ENCODE measurements at places on chromosomes 2 and 18.

- DNase-seq: no peak
These were observed 191.2 kb downstream of the LRRTM1 start for GRCh38 chr2:80113399-80113798.

DNA sequence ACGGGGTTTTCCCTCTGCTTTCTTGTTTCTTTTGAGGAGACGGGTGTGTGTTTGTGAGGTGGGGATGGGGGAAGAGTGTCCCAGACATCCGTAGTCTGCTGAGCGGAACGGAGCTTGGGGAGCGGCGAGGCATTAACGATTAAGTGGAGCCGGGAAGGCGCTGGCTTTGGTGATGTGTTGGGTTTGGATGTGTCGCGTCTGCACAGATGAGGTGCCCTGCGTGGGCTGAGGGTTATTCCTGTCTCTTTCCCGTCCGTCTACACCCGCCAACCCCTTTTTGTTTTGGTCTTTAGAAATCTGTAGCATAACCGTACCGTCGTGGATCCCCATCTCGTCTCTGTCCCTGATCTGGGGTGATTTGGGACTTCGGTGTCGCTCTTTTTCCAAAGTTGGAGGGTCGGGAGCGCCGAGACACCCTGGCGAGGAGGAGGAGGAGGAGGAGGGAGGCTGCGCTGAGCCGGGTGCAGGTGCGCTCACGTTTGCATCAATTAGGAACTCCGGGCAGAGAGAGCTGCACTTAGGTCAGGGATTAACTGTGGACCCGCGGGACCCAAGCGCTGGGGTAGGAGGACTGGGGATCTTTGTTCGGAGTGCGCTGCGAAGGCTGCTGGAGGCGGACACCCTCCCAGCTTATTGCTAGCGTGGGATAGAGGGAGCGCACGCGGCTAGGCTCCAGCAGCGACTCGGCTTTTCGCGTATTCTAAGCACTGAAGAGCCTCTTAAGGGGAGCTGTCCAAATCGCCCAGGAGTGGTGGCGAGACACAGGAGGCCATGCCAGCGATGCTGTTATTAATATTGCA is 720.3 kb downstream of the DPP10 start:
- no peak for DNase-seq

GRCh38 chr2:36379710-36380448 is 24.3 kb downstream of the CRIM1 start:
- DNase-seq: no peak

GRCh38 chr2:183967756-183968155 is 630.6 kb upstream of the ZNF804A start:
- no peak for DNase-seq

GRCh38 chr18:52670896-52671295 is 330.9 kb downstream of the DCC start:
- DNase-seq: no peak

DNA sequence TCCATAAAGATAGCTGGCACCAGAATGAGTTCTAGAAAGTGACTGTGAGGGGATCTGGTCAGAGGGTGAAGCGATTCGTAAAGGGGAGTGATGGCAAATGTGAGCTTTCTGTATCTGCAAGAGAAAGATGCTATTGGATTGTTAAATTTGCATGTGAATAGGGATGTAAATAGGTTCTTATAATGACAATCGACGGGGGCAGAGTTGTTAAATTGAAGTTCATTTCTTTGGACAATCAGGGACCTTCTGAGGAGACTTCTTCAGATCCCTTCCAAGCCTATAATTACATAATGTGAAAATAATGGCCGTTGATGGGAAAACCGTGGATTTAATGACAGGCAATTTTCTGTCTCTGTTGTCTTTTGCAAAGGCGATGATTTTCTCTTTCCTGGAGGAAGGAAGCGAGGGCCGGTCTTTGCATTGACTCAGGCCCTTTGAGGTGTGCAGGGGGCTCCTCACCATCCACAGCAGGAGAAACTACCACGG is 52.2 kb upstream of the TMEM18 start:
- DNase-seq: no peak
